ENCODE measurements at places on chromosomes 3 and 15. TPM values are rescaled to one million over a fixed set of nuclear protein-coding genes. Genes with fewer than 3 reads are reported as not detected.

Gene PLA2G4D
- total RNA-seq = 1.5 TPM

- peak; percentile 64 for ATAC-seq
Observed at GRCh38 chr3:195094191-195094921, 176.6 kb downstream of the XXYLT1 start.

GRCh38 chr3:61719278-61719977 is 158.1 kb downstream of the PTPRG start:
- ATAC-seq = no peak

GRCh38 chr15:70316059-70316600 is 218.4 kb upstream of the TLE3 start:
- ATAC-seq = no peak

DNA sequence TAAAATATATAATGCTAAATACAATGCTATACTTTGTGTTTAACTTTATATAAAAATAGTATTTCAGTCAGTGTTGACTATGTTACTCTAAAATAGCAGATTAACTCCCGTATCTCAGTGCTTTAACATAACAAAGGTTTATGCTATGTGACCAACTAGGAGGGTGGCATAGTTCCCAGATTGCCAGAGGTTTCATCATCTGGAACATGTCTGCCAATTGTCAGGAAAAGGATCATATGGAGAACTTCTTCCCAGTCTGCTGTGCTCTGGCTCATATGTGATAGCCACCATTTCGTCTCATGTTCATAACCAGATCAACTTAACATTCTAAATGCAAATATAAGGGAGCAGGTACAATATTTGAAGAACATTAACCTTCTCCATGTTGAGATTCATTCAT is 720.2 kb downstream of the MCTP2 start:
- no peak for ATAC-seq

DNA sequence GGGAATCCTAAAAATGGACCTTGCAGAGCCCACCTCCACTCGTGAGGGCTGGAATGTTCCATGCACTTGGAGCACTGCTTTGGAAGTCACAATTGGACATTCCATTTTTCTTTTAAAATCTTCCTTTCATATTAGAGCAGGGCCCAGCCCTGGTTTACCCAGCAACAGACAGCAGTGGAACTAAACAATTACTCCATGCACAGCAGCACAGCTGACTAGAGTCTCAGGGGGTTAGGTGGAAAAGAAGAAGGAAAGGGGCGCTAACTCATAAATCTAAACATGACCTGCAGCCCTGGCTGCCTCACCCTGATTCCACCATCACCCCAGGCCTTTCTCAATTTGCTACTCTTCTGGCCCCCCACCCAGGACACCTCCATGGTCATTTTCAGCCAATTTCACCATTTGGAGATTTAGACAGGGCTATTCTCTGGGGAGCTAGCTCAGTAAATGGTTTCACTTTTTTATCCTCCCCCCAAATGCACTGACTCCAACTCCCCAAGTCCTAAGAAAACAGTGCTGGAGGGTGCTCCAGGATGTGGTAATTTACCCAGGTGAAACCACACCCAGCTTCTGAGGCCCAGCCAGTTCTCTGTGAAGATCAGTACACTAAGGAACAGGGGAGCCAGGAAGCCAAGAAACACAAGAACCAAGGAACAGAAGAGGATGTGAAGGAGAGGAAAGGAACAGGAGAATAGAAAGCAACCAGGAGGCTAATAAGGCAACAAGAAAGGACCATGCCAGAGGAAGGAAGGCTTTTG is 1.6 kb upstream of the LRRC31 start:
- ATAC-seq = no peak

Gene SYNPR
- not detected for total RNA-seq

GRCh38 chr3:9762871-9763270 is 6.9 kb downstream of the CAMK1 start:
- ATAC-seq = no peak

DNA sequence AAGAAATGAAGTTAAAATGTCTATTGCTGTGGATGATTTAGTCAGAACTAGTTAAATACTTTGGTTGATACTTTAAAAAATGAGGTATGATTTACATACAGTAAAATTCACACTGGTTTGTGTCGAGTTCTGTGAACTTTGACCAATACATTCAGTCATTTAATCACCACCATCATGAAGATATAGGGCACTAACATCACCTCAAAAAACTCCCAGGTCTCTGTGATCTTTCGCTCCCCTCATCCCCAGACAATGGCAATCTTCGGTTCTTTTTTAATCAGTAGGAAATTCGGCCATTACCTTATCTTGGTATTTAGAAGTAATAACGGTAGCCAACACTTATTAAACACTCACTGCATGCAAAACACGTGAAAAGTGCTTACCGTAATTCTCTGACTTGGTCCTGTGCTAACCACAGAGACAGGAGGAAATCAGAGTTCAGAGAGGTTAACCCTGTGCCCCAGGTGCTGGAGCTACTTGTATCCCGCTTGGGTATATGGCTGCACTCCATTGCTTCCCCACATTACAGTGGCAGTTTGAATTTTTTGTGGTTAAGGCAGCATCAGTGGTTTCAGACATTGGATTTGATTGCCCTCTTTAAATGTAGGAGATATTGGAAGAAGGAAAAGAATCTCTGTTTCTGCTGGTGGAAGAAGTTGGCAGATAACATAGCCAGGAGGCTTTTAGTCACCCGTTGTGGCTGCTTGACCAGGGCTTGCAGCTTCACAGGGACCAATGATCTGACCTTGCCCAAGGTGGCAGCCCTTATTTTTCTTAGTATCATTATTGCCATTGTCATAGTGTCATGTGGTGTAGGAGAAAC is 4.2 kb downstream of the PLCL2 start:
- no peak for ATAC-seq

GRCh38 chr3:56915966-56916586 is 114.3 kb upstream of the ARHGEF3 start:
- peak; percentile 59 for ATAC-seq

- no peak for ATAC-seq
Observed at GRCh38 chr3:101898752-101899169, 49.4 kb downstream of the NFKBIZ start.

GRCh38 chr3:72900048-72900447 is 12.2 kb downstream of the GXYLT2 start:
- no peak for ATAC-seq

GRCh38 chr3:80705290-80705689 is 937.5 kb upstream of the ROBO1 start:
- no peak for ATAC-seq

- ATAC-seq = no peak
Observed at GRCh38 chr3:16665282-16665741, 60.1 kb upstream of the DAZL start.

- no peak for ATAC-seq
Observed at GRCh38 chr15:71939981-71940588, 129.7 kb downstream of the NR2E3 start.

- no peak for ATAC-seq
Observed at GRCh38 chr3:101244212-101244575, 76.2 kb downstream of the IMPG2 start.

Gene TTC23
- 13.9 TPM for total RNA-seq

DNA sequence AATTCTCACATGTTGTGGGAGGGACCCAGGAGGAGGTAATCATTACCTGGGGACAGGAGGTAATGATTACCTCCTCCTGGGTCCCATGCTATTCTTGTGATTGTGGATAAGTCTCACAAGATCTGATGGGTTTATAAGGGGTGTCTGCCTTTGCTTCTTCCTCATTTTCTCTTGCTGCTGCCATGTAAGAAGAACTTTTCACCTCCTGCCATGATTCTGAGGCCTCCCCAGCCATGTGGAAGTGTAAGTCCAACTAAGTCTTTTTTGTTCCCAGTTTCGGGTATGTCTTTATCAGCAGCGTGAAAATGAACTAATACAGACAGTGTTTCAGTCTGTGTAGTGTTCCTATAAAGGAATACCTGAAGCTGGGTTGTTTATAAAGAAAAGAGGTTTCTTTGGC is 13.1 kb upstream of the KCTD6 start:
- no peak for ATAC-seq

DNA sequence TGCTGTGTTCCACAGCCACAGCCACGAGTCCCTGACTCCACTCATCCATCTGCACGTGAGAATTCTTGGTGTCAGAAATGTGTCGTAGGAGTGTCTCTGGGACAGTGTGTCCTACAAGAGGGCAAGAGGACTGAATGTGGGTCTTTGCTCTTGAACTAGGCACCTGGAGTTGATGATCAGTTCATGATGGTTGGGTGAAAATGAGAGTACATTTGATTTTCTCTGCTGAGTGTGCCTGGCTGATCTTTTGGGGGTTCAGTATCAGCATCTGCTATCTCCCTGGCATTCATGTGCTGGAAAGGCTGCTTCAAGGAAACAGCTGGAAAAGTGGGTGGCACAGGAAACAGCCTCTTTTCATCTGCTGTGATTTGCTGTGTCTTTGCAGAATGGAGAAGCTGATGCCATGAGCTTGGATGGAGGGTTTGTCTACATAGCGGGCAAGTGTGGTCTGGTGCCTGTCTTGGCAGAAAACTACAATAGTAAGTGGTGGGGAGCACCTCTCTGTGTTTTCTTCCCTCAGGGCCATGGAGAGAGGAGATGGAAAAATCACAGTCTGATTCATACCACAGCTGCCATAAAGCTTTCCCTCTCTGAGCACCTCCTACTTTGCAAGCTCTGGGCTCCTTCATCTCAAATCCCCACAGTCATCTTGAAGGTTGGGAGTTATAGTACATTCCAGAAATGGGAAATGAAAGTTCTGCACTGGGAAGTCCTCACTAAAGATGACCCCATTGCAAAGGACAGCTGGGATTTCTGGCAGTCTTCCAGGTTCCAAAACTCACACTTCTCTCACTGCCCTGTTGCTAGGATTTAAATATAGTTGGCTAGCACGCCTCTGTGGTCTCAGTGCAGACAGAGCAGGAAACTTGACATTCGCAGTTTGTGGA is 17.8 kb downstream of the TF start:
- ATAC-seq = peak; percentile 51

DNA sequence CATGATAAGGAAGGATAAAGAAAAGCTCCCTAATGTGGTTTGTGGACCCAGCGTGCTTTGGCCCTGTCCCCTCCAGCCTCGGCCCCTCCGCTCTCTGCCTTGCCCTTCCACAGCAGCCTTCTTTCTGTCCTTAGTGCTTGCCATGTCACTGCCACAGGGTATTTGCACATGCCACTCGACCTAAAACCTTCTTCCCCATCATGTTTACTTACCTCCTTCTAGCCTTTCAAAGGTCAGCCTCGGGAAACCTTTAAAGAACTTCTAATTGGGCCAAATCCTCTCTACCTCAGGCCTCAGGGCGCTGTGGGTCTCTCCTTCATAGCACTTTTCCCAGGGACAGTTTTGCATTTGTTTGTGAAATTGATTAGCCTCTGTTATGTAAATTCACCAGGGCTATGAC is 73.0 kb downstream of the SCN11A start:
- no peak for ATAC-seq

DNA sequence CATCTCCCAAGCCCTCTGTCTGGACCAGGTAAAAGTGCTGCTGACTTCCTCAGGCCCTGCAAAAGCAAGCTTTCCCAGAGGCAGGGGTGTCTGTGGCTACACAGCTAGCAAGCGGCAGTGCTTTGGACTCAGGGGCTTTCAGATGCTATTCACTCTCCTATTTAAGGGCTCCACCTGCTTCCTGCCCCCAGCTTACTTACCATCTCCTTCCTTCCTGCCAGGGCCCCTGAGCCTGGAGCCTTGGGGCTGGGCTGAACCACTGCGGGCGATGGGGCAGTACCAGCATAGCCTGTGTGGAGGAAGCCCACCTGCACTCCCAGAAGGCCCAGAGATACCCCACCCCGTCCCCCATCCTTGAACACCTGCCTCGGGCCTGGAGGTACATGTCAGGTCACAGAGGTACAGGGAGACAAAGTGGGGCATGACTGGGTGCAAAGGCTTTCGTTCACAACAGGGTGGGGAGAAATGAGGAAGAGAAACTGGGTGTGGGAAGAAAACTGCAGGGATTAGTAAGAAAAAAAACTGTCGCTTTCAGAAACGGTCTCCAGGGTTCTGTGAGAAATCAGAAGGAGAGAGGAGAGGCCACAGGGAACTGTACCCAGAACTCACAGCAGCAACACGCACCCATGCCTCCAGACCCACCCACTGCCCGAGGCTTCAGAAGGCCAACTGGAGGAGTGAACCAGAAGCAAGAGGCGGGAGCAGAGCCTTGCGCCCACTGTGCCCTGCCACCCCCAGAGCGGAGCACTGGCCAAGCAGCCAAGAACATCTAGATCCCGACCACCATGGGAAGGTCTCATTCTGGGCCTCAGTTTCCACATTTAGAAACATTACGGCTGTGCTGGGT is 49.5 kb downstream of the CCDC12 start:
- peak; percentile 76 for ATAC-seq

DNA sequence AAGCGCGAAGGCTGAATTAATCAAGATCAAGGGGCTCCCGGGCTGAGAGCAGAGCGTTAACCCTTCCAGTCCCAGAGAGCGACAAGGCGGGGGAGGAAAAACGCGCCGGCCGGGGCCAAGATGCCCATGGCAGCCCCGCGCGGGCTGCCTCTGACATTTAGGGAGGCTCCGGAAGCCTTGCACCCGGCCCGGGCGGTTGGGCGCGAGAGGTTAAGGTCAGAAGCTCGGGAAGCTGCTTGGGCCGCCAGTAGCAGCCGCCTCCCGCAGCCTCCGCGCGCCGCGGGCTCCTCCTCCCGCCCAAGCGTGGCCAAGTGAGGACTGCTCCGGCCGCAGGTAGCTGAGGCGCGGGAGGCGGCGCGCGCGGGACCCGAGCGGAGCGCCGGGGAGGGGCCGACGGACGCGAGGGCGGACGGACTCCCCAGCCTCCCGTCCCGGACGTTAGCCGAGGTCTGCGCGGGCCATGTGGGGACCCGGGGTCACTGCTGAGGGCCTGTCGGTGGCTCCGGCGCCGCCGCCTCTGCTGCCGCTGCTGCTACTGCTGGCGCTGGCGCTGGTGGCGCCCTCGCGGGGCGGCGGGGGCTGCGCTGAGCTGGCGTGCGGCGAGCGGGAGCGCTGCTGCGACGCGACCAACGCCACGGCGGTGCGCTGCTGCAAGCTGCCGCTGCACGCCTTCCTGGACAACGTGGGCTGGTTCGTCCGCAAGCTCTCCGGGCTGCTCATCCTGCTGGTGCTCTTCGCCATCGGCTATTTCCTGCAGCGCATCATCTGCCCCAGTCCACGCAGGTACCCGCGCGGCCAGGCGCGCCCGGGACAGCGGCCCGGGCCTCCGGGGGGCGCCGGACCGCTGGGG is at the start of gene C3orf80:
Gene C3orf80, plus strand, starts transcription at position 247 of the 850 bp plus-strand sequence. Its CDS starts 214 bp downstream, at position 461.
- peak; percentile 83 for ATAC-seq

DNA sequence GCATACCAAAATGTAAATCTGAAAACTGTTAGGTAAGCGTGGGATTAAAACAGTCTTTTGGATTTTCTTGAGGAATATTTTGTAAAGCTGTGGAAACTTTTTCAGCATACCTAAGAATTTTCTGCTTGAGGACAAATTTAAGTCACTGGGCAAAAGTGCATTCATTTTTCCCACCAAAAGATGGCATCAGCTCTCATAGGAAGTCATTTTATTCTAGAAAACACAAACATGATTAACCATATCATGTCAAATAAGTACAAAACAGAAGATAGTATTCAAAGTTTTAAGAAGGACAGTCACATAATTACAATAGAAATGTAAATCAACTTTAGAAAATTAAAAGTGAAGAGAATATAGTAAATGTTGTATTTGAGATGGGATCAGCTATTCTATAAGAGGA is 63.5 kb downstream of the SLC49A4 start:
- no peak for ATAC-seq

Gene SHISA5
- 210 TPM for total RNA-seq
